ENCODE measurements at places on chromosomes 7 and 10.
A peak's percentile ranks its signal among the peaks of the same experiment; 100 is the strongest.

DNA sequence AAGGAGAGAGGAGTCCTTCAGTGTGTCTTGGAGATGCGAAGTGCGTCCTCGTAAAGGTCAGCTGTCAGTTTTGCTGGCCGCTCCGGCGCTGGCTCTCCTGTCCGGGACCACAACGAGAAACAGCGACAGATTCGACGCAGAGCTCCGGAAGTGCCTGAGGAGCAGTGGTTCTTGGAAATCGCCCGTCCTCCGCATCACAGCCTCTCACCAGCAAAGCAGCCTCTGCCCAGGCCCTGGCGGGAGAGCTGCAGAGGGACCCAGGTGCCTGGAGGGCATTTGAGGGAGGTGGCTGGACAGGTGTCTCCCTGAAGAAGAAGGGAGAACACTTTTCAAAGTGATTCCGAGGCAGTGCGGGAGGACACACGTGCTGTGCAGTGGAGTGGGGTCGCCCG, 11.6 kb upstream of the AP5Z1 start:
- DNase-seq: no peak

GRCh38 chr7:105935250-105935649, 27.8 kb upstream of the CDHR3 start:
- peak; percentile 35 for DNase-seq

- DNase-seq: no peak
These were observed 14.8 kb upstream of the WNT16 start for GRCh38 chr7:121313793-121314676.

GRCh38 chr10:13717936-13718772, 131.4 kb downstream of the PRPF18 start:
- peak; percentile 85 for DNase-seq

- DNase-seq: no peak
These were observed 93.7 kb downstream of the FZD1 start for GRCh38 chr7:91357901-91358300.

DNA sequence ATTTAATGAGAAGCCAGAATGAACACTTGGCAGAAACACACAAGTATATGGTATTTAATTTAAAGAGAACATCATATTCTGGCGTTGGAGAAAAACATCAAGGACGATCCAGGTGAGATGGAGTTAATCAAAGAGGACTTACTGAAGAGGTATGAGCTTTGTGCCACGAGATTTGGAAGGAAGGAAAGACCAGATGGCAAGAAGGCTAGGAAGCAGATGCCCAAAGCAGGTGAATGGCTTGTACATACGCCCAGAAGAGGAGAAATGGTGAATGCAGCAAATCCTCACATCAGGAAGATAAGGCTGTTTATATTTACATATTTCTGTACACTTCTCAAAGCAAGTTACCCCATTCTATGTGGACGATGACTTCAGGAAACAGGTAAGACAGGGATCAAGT, 163.9 kb upstream of the PLXNA4 start:
- DNase-seq: no peak

GRCh38 chr10:126117196-126117595, 220.8 kb downstream of the FANK1 start:
- DNase-seq: no peak

DNA sequence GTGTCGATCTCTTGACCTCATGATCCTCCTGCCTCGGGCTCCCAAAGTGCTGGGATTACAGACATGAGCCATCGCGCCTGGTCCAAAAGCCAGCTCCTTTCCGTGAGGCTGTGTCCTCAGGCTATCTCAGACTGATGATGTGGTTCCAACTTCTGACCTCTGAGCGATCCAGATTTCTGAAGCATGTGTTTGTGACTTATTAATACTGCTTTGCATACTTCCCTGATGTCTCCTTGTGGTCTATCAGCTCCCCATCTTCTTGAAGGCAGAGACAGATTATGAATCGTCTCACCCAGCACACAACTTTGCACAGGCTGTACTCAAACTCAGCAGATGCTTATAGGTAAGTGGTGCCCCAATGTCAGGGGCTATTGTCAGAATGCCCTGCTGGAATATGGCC, 2.0 kb upstream of the PLPP4 start:
- no peak for DNase-seq

DNA sequence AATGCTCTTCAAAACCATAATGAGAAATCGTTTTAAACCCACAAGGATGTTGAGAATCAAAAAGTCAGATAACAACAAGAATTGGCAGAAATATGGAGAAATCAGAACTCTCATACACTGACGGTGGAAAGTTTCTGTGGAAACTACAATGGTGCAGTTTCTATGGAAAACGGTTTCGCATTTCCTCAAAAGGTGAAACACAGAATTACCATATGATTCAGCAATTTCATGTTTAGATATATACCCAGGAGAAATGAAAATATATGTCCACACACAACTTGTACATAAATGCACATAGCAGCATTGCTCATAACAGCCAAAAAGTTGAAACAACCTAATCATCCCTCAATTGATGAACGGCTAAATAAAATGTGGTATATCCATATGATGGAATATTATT, 218.2 kb downstream of the ARL4A start:
- DNase-seq: no peak

DNA sequence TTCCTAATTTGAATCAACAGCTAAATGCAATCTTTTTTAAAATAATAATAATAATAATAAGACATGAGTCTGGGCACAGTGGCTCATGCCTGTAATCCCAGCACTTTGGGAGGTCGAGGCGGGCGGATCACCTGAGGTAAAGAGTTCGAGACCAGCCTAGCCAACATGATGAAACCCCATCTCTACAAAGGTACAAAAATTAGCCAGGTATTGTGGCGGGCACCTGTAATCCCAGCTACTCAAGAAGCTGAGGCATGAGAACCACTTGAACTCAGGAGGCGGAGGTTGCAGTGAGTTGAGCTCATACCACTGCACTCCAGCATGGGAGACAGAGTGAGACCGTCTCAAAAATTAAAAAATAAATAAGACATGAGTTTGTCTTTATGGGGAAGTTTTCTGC, 3.9 kb downstream of the DIP2C start:
- DNase-seq: no peak

- DNase-seq: no peak
These were observed 14.0 kb upstream of the SCART1 start for GRCh38 chr10:133439517-133440461.

DNA sequence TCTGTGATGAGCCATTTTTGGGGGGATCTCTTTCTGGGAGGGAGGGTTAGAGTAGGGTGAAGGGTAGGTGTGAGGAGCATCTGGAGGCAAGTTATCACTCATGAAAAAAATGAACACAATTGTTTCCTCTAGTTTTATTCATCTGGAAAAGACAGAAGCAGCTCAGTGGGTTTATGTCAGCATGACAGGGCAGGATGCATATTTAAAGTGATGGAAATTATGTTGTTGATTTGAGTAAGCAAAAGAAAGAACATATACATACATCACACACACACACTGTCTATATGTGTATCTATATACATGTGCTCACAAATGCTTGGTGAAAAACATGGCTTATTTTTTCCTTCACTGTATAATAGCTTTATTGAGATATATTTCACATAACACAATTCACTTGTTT, 114.2 kb downstream of the ADCY1 start:
- no peak for DNase-seq

DNA sequence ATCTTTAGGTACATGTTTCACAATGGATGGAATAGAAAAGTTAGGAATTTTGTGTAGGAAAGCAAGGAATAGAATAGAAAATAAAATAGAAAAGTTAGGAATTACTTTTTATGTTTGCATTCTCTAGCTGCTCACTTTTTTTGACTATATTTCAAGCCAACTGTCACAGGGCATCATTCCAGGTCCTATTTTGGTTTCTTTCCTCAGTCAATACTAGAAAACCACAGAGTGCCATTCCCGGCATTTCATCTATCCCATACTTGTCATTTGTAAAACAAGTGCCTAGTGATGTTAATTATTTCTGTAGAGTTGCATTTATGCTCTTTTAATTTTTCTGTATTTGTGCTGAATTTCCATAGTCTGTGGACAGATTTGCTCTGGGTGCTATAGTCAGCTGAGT, 66.2 kb downstream of the SDK1 start:
- DNase-seq: no peak

GRCh38 chr7:11466517-11467105, 365.4 kb downstream of the THSD7A start:
- DNase-seq: no peak

- no peak for DNase-seq
These were observed 12.5 kb upstream of the PRKAR2B start for GRCh38 chr7:107032050-107032449.

DNA sequence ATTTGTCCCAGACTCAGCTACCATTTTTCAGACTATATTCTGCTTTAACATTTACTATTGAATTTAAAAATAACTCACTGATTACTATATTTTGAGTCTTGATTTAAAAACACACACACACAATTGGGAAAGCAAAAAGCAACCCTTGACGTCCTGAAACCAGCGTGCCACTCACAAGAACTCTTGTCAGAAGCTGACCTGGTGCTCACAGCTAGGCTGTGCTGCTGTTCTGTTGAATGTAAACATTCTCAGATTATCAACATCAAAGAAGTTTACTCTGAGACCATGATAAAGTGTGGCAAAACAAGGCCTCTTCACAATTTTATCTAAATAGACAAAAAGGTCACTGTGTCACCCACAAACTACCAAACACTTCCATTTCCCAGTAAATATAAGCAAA, 62.6 kb upstream of the CACNA2D1 start:
- no peak for DNase-seq

Data from epithelial cell of esophagus (primary cell).